GM04504 (cell line): ENCODE measurements at places on chromosomes 1 and 21.

DNA sequence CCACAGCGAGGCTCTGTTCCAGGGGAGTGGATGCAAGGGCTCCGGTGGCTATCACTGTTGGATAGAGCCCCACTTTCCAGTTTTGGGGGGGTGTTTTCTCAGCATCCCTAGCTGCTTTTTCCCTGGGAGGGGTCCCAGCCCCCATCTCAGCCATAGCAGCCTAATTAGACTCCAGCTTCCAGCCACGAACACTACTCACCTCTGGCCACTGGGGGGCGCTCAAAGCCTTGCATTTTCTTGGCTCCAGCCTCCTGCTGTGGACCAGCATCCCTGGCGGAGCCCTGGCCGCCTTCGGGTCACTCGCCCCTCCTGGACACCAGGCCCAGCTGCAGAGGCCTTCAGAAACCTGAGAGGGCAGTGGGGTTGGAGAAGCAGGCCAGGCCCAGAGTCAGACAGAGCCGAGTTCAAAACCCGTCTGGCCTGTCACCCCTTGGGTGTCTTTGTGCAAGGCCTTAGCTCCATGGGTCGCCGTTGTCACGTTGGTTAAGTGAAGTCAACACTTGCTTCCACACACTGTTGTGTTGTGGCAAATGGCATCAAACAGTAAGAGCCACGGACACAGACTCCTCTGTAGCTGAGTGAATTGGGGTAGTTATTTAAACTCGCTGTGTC, 93.5 kb upstream of the ACTL8 start:
- DNase-seq: peak; percentile 16

DNA sequence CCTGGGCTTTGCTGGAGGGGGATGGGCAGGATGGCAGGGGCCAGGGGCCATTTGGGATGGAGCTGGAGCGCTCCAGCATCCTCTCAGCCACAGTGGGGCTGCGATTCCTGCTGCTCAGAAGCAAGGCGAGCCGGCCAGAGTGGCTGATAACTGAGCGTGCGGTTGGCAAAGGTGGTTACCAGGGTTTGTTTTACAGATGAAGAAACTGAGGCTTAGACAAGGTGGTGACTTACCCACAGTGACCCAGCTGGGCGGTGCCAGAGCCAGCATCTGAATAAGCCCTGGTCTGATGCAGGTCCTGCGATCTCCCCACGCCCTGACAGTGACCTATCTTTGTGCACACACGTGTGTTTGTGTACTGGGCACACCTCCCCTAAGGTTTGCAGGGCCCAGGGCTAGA, 5.9 kb upstream of the PRXL2B start:
- DNase-seq: no peak

DNA sequence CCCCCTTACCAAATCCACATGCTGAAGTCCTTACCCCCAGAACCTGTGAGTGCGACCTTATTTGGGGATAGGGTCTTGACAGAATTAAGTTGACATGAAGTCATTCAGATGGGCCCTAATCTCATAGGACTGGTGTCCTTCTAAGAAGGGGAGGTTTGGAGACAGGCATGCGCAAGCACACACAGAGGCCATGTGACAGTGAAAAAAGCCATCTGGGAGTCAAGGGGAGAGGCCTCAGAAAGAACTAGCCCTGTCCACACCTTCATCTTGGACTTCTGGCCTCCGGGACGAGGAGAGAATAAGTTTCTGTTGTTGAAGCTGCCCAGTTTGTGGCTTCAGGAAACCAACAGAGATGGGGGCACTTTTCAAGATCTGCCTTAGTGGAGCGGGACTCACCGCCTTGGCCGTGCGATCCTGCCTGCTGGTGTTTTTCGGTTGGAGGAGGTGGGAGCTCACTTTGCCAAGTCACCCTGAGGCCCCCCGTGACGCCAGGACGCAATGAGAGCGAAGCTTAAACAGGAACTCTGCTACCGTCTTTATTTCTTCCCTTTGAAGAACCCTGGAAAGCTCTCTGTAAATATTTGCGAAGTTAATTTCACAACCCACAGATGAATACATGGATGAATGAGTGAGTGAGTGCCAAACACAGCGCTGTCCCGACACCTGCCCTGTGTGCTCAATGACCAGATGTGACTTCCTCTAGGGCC, 42.5 kb upstream of the C1orf174 start:
- DNase-seq: no peak

DNA sequence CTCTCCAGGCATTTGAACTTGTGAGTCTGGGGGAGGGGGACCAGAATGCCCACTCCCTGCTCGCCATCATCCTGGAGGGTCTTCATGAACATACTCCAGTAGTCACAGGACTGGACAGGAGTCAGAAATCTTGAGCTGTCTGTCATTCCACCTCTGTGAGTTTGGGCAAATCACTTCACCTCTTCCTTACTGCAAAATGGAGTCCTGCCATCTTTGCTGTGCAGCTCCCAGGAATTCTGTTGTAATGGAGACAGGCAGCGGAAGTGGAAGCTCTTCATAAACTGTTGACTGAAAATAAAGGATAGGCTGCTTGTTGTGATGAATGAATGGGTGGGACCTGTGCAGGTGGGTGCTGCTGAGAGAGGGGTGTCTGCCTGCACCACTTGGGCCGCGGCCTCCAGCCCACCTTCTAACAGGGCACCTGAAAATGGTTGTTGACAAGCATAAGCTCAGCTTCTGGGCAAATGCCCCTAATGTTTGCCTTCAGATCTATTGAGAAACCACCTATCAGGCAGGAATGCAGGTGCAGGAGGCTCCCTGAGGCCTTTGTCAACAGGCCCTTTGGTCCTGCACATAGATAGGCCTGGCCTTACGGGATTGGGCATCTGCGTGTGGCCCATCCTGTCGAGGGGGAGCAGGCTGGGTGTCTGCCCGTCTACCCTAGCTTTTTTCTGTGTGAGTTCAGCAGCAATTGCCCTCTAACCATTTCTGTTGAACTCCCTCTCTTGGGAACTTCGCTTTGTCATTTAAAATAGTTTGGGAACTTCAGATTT, 321.0 kb downstream of the RPS6KC1 start:
- DNase-seq: no peak

DNA sequence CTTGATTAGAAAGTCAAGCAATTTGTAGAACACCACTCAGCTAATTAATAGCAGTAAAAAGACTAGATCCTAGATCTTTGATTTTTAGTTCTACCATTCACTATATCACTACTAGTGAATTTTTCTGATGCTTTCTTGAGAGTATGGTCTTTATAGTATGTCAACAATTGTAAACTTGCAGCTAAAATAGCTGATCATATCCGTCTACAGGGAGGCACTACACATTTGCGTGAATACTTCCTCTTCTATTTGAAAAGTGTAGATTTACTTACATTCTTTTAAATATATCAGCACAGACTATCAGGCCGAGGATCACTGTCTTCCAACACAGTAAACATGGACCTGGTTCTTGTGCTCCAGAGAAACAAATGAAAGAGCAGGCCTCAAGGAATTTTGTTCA, 18.6 kb upstream of the PTPRC start:
- DNase-seq: no peak

DNA sequence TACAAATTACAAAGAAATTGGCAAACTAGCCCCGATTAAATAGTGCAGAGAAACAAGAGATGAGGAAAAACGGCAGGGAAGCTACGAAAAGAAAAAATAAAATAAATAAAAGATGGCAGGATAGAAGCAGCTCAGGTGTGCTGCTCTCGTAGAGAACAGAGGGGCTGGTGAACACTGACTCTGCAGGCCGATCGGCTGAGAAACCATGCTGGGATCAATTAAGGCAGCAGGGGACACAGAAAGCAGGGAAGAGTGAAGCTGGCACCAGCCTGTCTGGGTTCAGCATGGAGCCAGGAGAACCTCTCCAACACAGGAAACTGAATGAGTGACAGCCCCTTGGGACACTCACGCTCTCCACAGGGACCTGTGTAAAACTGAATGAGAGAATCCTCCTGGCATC, 39.5 kb upstream of the TMPRSS15 start:
- no peak for DNase-seq
